ENCODE measurements at places on chromosomes 4 and X. TPM values are rescaled to one million over a fixed set of nuclear protein-coding genes. Genes with fewer than 3 reads are reported as not detected.
A peak's percentile ranks its signal among the peaks of the same experiment; 100 is the strongest.

- no peak for DNase-seq
Observed at GRCh38 chrX:39112143-39112542, 310.9 kb downstream of the MID1IP1 start.

- no peak for DNase-seq
Observed at GRCh38 chrX:49921109-49921508, 1.3 kb upstream of the CLCN5 start.

- no peak for DNase-seq
Observed at GRCh38 chrX:133633162-133633561, 217.9 kb upstream of the GPC4 start.

DNA sequence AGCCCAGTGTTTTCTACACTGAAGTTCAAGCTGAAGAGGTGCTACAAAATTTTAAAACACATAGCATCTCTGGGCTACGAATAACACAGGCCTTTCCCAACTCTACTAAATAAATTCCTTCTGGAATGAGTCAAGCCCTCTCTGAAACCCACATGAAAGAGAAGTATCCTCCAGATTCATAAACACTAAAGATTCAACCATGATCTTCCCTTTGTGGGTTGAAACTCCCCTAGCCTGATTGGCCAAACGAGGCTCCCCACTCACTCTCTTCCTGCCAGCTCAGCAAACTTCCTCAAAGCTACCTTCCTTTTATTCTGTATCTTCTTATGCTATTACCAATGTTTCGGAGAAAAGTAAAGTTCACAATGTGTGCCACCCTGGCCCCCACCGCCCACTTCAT is 95.4 kb downstream of the NKX6-1 start:
- DNase-seq = no peak

DNA sequence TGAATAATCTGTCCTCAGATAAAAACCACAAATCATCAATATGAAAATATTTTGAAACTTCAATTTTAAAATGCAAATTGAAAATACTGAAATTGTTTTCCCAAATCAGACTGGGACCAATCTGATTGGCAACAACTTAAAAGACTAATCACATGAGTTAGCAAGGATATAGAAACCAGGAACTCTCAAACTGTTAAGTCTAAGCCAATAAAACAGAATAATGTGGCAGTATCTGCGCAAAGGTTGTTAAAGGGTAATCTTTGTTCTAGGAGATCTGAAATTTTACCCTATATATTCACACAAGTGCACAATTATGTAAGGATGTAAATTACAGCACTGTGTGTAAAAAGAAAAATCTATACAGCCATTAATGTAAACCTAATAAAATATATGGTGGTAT is 29.7 kb downstream of the EIF4E start:
- DNase-seq = no peak

DNA sequence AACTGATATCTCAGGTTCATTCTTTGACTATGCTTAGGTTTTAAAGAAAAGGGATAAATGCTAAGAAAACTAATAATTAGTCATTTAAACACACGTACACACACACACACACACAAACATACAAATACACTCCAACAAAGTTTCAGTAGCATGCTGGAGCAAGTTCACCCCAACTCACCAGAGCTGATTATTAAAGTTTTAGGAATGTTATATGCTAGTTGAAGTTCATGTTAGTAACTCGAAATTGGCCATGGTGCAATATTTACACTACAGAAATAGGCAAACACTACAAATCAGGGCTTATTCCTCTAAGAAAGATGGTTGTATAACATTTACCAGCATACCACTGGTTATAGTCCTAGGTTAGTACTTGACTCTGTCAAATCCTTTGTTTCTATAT is 384.0 kb upstream of the DIPK2B start:
- no peak for DNase-seq

- DNase-seq = no peak
Observed at GRCh38 chr4:99649778-99650177, 7.8 kb downstream of the C4orf54 start.

DNA sequence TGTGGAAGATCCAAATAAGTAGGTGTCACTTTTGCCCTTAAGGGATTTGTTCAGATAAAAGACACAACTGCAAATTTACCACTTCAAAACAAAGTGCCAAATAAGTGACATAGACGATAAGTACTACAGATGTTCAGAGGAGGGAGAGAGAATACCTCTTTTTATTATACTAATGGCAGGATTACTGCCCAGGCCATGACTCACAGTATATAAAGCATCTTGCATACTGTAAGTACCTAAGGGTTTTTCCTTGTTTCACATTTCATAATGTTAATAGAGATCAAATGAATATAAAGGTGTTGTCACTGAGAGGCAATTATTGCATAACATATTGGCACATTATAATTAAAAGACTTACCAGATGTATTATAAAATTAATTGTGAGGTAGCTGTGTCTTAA is 46.4 kb downstream of the PTPN13 start:
- no peak for DNase-seq

DNA sequence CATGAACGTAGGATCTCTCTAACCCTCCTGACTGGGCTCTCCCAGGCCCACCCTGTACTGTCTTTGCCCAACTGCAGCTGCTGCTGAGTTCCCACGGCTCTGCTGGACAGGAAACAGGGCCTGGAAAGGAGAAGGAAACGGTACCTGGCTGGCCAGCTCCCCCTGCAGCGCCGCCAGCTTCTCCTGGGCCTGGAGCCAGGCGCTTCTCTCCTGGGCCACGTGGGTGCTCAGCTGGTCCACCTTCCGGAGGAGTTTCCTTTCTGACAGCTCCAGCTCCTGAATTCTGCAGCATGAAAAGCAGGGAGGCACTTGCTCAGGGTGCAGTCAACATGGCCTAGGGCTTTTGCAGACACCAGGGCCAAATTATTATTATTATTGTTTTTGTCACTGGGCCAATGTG is 6.5 kb downstream of the C4orf50 start:
- peak; percentile 64 for DNase-seq

DNA sequence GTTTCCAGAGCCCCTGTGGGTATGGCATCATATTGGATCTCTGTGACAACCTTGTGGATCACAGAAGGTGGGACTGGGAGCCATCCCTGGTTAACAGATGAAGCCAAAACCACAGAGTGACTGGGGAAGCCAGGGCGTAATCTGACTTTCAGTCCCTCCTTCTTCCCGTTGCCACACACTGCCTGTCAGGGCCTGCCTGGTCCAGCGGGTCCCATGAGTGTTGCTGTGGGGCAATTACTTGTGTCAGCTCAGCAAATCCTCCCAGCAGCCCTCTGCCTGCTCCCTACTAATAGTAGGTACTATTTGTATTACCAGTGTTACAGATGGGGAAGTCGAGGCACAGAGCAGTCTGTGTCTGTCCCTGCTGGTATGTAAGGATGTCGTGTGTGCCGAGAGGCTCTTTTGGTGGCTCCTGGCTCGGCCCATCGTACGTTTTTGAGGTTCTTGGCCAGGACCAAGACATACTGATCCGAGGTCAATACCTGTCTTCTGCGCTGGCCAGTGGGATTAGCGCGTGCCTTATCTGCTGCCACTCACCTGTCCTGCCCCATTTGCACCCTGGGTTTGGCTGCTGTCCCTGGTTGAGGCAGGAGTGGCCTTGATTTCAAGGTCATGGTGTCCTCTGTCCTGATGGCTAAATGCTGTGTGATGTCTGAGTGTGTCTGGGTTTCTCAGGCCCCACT is 5.7 kb downstream of the NSG1 start:
- DNase-seq = no peak

- no peak for DNase-seq
Observed at GRCh38 chr4:112952313-112952700, 97.1 kb upstream of the ANK2 start.

- DNase-seq = no peak
Observed at GRCh38 chr4:153255233-153255632, 51.0 kb downstream of the TRIM2 start.

DNA sequence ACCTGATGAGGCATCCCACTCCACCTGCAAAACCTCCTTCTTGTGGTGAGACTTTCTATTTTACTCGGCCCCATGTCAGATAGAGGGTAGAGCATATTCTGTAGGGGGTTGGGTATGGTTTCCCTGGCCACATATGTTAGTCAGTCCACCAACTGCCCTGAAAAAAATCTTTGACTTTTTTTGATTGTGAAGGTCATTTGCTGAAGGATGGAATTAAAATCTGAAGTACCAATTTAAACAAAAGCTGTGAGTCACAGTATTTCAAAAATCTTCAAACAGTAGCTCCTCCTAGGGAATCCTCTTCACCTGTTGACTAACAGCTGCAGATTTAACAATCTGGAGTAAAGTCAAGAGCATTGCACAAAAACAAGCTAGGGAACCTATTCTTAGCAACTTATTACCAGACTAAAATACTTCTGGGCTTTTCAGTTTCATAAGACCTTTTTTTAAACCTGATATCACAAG is 8.0 kb upstream of the CCDC110 start:
- no peak for DNase-seq

GRCh38 chrX:28609917-28610613 is 22.8 kb downstream of the IL1RAPL1 start:
- no peak for DNase-seq

DNA sequence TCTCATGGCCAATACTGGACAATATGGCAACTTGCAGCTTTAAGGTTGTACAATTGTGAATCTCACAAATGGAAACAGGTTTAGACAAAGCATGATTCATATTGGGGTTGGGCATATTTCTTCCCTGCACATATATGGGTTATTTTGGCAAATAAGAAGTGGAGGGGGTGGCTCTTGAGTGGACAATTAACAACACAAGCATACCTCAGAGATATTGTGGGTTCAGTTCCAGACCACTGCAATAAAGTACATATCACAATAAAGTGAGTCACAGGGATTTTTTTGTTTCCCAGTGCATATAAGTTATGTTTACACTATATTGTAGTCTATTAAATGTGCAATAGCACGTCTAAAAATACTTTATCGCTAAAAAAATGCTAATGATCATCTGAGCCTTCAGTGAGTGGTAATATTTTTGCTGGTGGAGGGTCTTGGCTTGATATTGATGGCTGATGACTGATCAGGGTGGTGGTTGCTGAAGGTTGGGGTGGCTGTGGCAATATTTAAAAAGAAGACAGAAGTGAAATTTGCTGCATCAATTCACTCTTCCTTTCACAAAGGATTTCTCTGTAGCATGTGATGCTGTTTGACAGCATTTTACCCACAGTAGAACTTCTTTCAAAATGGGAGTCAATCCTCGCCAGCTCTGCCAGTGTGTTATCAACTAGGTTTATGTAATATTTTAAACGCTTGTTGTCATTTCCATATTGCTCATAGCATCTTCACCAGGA is 50.5 kb upstream of the OGT start:
- DNase-seq = no peak

GRCh38 chr4:5370286-5370685 is 319.0 kb downstream of the STK32B start:
- DNase-seq = no peak

DNA sequence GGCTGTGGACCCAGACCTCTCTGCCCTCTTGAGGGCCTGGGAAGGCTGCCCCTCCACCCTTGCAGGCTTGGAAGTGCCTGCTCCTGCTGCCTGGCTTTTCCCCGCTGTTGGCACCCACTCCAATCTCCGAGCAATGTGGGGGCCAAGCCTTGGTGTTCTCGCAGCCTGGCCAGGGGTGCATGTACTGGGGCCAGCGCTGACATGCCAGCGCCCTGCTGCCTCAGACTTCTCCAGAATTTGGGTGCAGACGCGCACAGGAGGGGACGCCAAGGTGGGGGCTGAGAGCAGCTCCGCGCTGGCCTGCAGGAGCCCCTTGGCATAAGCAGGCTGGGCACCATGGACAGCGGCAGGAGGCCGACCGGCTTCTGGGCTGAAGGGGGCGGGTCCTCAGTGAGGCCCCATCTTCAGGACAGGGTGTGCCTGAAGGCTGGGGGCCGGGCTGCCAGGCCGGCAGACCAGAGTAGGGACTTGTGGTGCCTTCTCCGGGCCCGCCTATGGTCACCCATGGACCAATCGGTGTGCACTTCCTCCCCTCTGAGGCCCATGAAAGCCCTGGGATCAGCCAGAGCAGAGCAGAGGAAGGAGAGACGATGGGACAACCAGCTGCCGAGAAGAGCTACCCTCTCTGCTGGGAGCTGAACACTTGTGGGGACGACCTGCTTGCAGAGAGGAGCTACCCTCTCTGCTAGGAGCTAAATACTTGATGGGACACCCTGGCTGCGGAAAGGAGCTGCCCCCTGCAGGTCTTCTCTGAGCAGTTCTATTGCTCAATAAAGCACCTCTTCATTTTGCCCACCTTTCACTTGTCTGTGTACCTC is 118.3 kb downstream of the DNAAF6 start:
- DNase-seq = peak; percentile 31

DNA sequence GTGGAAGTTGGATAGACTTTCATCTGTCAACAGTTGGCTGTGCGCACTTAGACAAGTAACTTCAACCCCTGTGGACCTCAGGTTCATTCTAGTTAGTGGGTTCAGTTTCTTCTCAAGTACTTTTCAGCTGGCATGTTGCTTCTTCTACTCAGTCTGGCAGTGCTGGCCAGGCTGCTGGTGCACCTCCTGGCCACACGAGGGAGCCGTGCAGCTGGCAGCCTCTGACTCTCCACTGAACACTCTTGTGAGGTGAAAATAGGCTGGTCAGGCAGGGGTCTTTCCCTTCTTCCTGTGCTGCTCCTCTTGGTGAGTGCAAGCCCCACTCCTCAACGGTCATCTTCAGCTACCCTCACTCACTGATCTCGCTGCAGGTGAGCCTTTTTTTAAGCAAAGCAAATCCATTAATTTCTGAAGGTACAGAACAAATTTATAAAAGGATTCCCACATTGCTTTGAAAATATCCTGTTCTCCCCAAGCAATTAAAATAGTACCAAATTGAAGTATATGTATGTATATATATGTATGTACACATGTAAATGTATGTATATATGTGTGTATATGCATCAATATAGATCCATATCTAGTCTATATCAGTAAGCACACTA is 30.6 kb downstream of the LONRF3 start:
- peak; percentile 34 for DNase-seq

GRCh38 chr4:663046-663437 is 11.0 kb downstream of the ATP5ME start:
- no peak for DNase-seq

DNA sequence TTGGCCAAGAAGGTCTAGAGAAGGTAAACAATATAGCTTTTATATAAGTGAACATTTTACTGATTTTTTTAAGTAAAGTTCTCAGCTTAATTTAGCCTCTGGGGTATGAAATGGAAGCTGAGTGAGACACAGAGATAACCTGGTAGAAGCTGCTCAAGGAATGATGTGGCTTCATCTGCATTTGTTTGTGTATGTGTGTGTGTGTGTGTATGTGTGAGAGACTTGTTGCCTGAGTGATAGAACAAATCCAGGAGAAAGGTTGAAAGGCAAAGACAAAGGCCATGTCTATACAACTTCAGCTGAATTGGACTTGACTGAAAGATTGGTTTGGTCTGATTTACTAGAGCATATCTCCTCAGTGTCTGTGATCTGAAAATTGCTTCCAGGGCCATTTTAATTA is 63.6 kb downstream of the PCDH7 start:
- DNase-seq = no peak

Gene GRIA2
- 1.6 TPM for total RNA-seq

Gene STPG2
- total RNA-seq = 1.6 TPM

Gene UGT2B7
- 7.3 TPM for total RNA-seq

Gene PRDM8
- 2.6 TPM for total RNA-seq

Gene SAGE1
- total RNA-seq = not detected

Gene PAGE5
- not detected for total RNA-seq

Gene PROM1
- 24.6 TPM for total RNA-seq

Gene F8A3
- total RNA-seq = 17.1 TPM

Gene BOD1L1
- total RNA-seq = 31.0 TPM

Gene UNC5C
- 2.0 TPM for total RNA-seq

Gene NPY1R
- total RNA-seq = 4.9 TPM

Gene TLR6
- total RNA-seq = 1.8 TPM

Gene TIMM8A
- total RNA-seq = 5.7 TPM
